Right lung (tissue), 10 donors: ENCODE measurements at places on chromosomes 5 and 9. TPM values are rescaled to one million over a fixed set of nuclear protein-coding genes. Genes with fewer than 3 reads are reported as not detected.
A peak's percentile ranks its signal among the peaks of the same experiment; 100 is the strongest.

DNA sequence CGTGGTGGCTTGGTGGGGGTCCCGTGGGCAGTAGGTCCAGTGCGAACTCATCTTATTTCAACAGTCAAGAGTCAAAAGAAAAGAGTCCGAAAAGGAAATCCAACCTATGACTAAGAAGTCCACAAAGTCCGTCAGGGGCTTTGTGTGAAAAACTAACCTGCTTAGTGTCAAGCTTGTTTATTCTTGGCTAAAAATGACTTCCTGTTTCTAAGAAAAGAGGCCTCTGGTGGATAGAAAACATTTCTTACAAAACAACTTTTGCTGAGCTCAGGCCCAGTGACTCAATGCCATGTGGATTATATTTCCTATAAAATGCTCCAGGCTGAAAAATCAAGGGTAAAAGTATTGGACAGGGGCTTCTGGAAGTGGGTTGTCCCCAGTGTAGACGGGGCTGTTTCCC lies 105.9 kb downstream of the GADD45G start:
- no peak for DNase-seq

DNA sequence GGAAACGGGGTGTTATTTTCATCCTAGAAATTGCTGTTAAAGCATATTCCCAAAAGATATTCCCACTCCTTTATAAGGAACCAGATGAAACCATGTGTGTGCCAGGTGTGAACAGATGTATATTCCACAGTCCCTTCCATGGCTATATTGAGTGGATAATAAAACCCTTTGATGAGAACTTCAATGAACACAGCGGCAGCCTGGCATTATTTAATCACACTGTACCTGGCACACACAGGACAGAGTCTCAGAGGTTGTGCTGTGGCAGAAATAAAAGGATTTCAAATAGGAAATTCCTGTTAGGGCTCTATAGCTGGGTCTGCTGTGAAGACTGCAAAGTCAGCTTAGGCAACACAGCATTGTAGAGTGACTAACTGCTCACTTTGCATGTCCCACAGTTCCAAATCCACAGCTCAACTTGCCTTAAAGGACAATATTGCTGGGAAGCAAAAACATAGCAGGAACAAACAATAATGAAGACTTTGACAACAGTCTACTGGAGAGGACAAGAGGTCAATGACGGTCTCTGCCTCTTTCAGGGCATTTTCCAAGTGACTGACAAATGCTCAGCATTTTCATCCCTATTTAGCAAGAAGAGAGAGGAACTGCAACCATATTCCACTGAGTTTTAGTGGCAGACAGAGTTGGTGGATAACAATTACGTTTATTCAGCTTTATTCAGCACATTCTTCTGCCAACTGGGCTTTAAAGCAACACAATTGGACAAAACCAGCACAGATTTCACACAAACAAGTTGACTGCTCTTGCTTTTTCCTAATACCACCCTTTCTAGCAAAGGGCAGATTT lies 255.7 kb upstream of the RGMB start:
- DNase-seq = no peak

DNA sequence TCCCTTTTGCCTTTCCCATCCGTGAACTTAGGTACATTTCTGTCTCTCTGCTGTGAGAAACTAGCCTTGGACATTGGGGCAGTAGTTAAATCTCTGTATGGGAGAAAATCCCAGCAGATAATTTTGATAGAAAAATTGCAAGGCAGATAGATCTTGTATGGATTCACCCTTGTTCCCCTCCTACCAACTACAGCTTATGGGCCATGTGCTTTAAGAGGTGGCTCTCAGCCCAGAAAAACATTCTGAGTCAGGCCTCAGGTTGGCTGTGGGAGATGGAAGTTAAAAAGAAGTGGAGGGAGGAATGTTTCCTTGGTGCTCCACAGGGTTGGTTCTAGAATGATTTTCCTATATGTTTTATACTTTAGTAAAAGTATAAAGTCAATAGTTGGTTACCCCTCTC lies 1.4 kb upstream of the KDM3B start:
- no peak for DNase-seq

- no peak for DNase-seq
Measured at GRCh38 chr9:98251551-98251950, 3.9 kb downstream of the TBC1D2 start.

DNA sequence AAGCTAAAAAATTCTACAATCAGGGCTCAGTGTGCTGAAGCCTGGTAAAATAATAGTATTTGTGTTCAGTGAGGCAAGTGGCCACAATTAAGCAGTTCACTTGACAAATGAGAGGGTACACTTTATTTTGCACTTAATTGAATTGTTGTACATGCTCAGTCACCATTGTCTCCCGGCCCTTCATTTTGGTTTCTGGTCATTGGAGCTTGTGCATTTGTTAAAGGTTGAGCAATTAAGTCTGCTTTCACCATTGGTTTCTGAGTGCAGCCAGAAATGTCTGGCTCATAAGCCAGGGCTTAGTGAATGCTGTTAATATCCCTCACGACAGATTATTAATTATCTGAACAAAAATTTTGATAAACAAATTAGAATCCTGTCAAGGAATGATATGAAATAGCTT lies 89.6 kb downstream of the PRDM6 start:
- DNase-seq = no peak

DNA sequence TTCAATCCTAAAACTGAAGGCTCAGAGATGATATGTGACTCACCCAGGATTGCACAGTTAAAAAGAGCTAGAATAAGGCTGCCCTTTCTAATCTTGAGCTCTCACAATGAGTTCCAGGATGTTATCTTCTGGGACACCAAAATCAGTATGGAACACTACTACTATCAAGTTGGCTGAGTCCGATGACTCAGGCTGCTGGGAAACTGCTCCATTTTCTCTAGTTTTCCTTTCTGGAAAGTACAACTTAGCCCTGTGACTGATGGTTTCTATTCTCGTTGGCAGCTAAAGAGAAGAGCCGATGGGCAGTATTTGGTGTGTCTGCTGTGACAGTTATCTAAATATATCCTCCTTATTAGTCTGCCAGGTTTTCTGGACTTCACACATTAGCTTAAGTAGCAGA lies 37.9 kb upstream of the DPYSL3 start:
- DNase-seq = no peak

DNA sequence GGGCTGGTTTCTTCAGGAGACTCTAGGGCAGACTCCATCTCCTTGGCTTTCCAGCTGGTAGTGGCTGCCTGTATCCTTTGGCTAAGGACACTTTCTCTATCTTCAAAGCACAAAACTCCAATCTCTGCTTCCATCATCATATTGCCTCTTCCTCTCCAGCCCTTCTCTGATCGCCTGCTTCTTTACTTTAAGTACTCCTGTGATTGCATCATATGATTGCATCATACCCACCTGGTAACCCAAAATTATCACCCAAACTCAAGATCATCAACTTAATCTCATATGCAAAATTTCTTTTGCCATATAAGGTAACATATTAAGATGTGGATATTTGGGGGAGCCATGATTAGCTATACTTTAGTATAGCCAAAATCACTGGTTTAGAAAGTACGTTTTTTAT lies 1092.6 kb upstream of the CDH6 start:
- DNase-seq = no peak

DNA sequence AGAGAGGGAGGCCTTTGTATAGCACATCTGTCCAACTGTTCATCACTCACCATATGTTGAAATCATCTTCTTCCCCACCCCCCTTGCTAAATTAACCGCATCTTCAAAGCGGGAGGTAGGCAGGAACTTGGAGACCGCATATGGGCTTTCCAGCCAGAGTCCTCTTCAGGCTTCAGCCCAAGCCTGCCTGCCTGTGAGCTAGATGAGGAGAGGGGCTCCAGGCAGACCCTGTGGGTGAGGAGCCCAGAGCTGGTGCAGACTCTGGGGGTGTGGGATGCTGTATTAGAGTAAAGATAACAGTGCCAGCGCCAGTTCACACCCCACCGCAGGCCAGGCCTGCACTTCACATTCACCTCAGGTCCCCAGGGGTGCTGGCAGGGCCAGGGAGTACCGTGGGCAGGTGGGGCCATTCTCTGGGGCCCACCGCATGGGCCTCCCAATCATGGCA lies 16.2 kb downstream of the PRRC2B start:
- DNase-seq = no peak

- no peak for DNase-seq
Measured at GRCh38 chr9:86925686-86926085, 21.6 kb downstream of the GAS1 start.

- DNase-seq = no peak
Measured at GRCh38 chr5:132595624-132596023, 38.8 kb downstream of the RAD50 start.

GRCh38 chr9:104766025-104766424 lies 2.1 kb downstream of the NIPSNAP3B start:
- no peak for DNase-seq

- no peak for DNase-seq
Measured at GRCh38 chr9:14261616-14262015, 52.3 kb downstream of the NFIB start.

GRCh38 chr5:14685757-14686156 lies 21.2 kb downstream of the OTULIN start:
- DNase-seq = peak; percentile 28

DNA sequence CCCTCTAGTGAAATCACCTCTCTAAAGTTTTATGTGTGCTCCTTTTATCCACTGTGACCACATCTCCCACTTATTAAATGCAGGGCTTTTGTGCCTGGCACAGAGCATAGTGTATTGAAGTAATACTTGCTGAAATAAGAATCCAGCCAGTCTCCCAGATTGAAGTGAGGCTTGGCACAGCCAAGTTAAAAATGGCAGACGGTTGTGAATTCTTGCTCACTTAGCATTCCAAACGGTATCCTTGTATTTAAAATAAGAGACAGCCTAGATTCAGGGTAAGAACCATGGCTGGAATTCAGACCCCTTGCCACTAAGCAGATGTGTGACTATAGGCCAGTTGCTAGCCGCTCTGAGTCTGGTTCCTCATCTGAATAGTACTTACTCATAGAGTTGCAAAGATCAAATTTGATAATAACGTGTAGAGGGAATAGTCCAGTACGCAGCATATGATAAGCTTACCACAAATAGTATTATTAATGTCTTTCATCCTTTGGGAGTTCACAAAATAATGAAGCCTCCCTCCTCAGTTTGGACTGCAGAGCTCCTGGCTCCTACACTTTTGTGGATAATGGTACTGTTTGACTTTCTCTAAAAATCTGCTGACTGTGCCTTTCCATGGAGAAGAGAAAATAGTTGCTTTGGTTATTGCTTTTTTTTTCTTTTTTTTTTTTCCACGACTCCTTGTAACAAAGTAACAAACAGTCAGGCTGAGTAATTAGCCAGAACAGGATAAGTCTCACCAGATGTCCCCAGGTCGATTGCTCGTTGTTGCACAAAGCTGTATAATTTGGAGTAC lies 51.5 kb downstream of the FGF1 start:
- DNase-seq = no peak

GRCh38 chr5:150045549-150045948 lies 40.8 kb downstream of the CSF1R start:
- no peak for DNase-seq

GRCh38 chr5:125574491-125575044 lies 828.1 kb upstream of the ZNF608 start:
- DNase-seq = no peak

- DNase-seq = no peak
Measured at GRCh38 chr5:9713959-9714586, 83.9 kb upstream of the TAS2R1 start.

OR1L4 gene
- polyA plus RNA-seq = not detected

CDH9 gene
- not detected for polyA plus RNA-seq

FBP1 gene
- 20.5 TPM for polyA plus RNA-seq

PLCXD3 gene
- 0.15 TPM for polyA plus RNA-seq

HTR1A gene
- polyA plus RNA-seq = not detected

CCNB1 gene
- polyA plus RNA-seq = 61.8 TPM

MSX2 gene
- polyA plus RNA-seq = 2.1 TPM

PAEP gene
- polyA plus RNA-seq = not detected

ORM2 gene
- polyA plus RNA-seq = 1.4 TPM

PLEKHG4B gene
- 16.8 TPM for polyA plus RNA-seq

SHISAL2B gene
- 15.4 TPM for polyA plus RNA-seq

EPB41L4A gene
- 25.3 TPM for polyA plus RNA-seq

CCL19 gene
- polyA plus RNA-seq = 0.74 TPM

FST gene
- polyA plus RNA-seq = 1.2 TPM

TMOD1 gene
- polyA plus RNA-seq = 1.6 TPM

NME5 gene
- 10.2 TPM for polyA plus RNA-seq

KCTD16 gene
- 0.39 TPM for polyA plus RNA-seq
